ENCODE measurements at places on chromosomes 16 and 17. TPM values are rescaled to one million over a fixed set of nuclear protein-coding genes. Genes with fewer than 3 reads are reported as not detected.

DNA sequence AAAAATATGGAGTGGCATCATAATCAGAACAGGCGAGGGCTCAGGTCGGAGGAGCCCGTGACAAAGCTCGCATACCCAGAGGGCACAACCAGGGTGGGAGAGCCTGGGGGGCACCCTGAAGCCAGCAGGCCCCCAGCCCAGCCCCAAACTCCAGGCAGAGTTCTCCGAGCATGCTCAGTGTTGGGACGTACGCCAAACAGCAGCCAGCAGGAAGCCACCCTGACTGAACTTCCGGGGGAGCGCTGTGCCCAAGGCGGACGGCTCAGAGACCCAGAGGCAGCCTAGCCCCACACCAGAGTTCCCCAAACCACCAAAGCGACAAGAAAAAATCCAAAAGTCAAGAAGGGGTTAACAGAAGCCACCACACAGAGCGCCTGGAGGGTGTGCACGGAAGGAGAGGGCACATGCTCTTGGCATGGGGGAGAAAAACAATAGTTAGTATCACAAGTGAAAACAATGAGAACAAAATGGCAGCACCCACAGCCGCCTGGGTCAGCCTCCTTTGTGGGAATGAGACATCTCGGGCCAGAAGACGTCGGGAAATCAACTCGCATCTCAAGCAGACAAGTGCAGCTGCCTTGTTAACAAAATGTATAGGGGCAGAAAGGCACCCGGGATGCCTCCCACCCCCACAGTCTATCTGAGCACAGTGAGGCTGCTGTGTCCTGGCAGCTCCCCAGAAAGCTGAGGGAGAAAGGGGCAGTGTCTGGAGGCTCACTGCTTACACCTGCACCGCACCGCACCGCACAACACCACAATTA, 11.9 kb downstream of the EXOC7 start:
- H3K4me1 ChIP-seq = peaks cover 6% of the 10 kb centered on the region
- H3K27me3 ChIP-seq = no peaks in the 10 kb centered on the region
- H3K4me3 ChIP-seq = peak overlapping the region; percentile 13
- H3K36me3 ChIP-seq = peaks cover 77% of the 10 kb centered on the region

DNA sequence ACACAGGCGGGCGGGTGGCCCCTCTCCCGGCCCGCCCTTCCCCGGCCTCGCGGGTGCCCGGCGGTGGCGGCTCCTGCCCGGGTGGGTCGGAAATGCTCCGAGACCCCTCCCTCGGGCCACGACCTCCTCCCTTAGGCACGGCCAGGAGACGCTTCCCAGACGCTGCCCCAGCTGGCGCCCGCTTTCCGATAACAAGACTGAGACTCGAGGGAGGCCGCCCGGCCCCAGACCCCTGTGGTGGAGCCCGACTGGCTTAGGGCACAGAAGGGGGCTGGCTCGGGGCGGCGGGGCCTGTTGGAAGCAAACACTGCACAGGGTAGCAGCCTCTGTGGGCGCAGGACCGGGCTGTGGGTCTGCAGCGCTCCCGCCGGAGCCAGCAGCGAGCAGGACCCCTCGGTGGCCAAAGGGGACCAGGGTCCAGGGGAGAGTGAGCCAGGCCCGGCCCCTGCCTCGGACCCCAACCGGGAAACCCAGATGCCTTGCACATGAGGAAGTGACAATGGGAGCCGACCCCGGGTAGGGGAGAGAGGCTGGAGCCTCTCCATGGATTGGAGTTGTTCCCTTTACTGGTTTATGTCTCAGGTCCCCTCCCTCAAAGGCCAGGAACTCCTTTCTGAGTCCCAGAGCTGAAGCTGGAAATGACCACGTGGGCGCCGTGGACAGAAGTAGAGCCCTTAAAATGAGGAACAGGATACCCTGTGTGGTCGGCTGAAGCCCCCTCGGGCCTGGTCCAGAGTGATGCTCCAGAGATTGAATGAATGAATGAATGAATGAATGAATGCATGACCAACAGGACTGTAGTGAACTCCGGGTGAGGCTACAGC, 19.8 kb upstream of the ADCY7 start:
- no peak overlapping the region for H3K27ac ChIP-seq
- H3K27me3 ChIP-seq = no peaks in the 10 kb centered on the region
- H3K36me3 ChIP-seq = no peaks in the 10 kb centered on the region

DNA sequence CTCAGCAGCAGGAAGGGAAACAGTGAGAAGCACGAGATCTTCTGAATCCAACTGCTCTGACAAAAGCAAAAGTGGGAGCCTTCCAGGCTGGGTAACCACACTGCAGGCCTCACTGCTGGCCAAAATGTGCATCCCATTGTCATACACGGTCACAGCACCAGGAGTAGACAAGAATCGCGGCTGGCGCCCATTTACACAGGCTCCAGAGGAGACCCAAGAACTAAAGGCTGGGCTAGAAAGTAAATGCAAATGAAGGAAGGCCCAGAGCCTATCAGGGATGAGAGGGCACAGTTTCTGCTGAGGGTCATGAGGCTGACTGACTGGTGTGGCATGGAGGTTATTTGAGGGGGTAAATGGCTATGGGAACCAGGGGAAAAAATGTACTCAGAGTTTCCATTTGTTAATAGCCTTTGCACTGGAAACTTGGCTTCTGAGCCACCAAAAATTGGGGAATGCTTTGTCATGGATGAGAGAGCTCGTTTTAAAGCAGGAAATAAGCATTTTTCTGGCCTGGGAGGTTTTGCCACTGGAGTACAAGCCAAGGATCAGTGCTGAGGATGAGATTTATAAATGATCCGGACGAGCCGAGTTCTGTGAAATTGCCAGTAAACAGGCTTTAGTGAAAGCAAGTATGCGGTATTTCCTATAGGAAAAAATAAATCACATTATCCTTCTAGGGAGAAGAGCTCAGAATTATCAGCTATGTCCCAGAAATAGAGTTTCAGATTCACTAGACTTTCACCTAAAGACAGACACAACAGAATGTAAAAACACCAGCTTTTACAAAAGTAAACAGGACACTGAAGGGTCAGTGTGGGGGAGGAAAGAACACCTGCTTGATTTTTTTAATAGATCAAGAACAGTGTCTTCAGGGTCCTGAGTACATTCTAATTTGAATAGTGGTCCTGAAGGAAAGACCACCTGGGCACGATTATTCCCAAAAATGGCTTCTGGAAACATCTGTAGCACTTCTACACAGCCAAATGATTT, 66.9 kb upstream of the GSG1L start:
- H3K4me1 ChIP-seq = peaks cover 2% of the 10 kb centered on the region
- no peak overlapping the region for H3K4me3 ChIP-seq
- no peak for DNase-seq
- H3K27me3 ChIP-seq = no peaks in the 10 kb centered on the region
- peaks cover 28% of the 10 kb centered on the region for H3K36me3 ChIP-seq

The NDRG4 gene
- 1.6 TPM for total RNA-seq

The SMIM36 gene
- total RNA-seq = not detected

DNA sequence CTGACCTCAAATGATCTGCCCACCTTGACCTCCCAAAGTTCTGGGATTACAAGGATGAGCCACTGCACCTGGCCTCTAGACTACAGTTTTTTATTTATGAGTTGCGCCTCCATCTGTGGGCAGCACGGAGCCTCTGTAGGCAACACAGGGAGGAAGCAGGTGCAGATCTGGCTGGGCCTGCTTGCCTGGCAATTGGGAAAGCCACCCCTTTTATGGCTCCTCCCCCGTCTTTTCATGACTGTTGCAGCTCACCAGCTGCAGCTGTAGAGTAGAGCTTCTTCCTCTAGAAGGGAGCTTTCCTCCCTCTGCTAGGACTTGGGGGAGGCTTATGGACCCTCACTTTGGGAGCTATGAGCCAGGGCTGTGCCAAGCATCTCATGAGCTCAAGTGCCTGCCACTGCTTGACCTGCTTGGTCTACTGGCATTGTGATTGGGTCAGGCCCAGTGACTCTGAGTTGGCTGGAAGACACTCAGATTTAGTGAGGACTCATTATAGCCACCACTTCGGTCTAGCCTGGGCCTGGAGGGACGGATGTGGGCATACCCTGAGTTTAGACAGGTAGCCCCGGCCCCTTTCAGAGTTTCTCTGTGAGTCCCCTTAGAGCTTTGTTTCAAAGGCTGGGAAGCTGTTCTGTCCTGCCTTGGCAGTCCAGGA, 6.9 kb upstream of the SLC7A6 start:
- no peaks in the 10 kb centered on the region for H3K4me1 ChIP-seq

The CDIP1 gene
- 23.4 TPM for total RNA-seq

DNA sequence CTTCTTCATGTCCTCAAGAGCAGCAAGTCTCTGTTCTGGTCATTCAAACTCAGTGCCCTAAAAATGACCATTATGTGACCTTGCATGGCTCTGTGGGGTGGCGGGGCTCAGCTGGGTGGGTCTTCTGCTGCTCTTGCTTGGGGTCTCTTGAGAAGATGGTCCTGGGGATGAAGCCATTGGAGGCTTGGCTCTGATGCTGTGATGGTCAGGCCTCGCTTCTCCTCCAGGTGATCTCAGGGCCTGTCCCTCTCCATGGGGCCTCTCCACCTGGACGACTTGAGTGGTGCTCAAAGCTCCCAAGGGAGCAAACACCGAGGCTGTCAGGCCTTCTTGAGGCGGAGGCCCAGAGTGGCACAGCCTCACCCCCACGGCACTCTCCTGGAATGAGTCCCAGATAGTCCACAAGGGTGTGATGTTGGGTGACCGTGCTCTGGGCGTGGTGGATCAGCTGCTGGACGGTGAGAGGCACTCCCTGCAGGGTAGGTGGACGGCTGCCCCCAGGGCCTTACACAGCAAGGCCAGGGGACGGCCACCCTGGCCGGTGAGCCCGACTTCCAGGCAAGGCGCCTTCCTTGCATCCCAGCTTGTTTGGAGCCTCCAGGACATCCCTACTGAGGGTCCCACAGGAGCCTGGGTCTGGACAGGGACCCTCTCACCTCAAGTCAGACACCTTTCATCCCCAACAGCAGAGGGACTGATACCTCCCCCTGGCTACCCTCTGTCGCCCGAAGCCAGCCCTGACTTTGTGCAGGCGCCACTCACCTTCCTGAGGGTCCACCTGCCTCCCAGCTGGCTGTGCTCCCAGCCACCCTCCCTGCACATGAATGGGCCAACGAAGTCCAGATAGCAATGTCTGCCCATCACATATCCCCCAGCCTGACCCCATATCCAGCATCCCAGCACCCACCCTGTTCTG, 48.7 kb downstream of the USP22 start:
- no peak overlapping the region for H3K27ac ChIP-seq
- no peaks in the 10 kb centered on the region for H3K27me3 ChIP-seq
- H3K36me3 ChIP-seq = no peaks in the 10 kb centered on the region
- H3K4me3 ChIP-seq = no peak overlapping the region
- H3K4me1 ChIP-seq = peaks cover 11% of the 10 kb centered on the region

DNA sequence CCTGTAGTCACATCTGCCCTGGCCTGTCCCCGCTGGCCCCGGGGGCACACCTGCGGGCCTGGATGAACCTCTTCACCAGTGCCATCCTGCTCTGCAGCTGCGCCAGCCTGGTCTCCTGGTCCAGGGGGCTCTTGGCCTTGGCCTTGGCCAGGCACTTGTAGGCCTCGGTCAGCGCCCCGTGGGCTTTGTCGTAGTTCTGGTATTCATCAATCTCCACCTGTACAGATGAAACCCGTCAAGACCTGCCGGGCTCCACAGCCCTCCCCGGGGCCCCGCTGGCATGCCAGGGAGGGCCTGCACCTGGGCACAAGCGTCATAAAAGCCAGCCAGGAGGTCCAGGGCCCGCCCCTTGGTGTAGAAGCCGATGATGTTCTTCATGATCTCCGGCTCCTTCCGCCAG, 13.6 kb upstream of the TMEM204 start:
- DNase-seq = no peak
- H3K4me1 ChIP-seq = no peaks in the 10 kb centered on the region
- H3K27me3 ChIP-seq = no peaks in the 10 kb centered on the region
- H3K36me3 ChIP-seq = no peaks in the 10 kb centered on the region
- no peak overlapping the region for H3K4me3 ChIP-seq

The CTRB1 gene
- not detected for total RNA-seq

The CCL2 gene
- 2.6 TPM for total RNA-seq

The NCBP3 gene
- 51.1 TPM for total RNA-seq

The RAC3 gene
- 1.5 TPM for total RNA-seq

The SLC13A5 gene
- not detected for total RNA-seq

DNA sequence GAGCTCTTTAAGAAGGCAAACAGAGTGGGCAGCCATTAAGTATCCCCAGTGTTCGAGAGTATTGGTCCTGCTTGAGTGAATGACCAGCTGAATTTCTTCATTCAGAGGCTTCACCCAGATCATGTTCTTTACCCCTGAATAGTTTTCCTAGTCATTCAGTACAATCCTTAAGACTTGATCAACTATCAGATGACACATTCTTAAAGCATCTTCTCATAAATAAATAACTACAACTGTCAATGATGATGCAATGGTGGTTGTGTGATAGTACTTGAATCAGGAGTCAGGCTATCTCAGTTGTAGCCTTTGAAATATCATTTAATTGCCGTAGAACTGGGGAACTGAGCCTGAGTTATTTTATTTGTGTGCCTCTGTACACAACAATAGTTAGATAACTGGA, 416.8 kb upstream of the CCL2 start:
- H3K27ac ChIP-seq = no peak overlapping the region
- peaks cover 26% of the 10 kb centered on the region for H3K27me3 ChIP-seq
- H3K4me3 ChIP-seq = no peak overlapping the region
- no peaks in the 10 kb centered on the region for H3K4me1 ChIP-seq

Data from naive thymus-derived CD8-positive, alpha-beta T cell (primary cell).